ENCODE measurements at places on chromosomes 16 and 17.

- DNase-seq: no peak
Observed at GRCh38 chr16:12679660-12680272, 123.9 kb downstream of the CPPED1 start.

DNA sequence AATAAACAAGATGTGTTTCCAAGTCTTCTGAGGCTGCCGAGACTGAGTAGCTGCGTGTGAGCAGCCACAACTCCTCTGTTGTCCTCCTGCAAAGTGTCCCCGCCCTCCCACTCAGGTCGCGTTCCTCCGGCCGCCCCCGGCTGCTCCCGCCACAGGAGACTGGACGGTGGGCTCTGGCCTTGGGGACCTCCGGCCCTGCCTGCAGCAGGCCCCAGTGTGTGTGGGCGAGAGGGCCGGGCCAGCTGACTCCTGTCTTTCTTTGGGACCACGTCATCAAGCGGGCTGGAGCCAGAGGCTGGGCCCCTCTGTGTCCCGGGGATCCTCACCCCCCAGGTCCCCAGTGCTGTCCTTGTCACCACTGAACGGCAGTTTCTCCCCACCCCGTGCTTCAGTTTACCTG, 175.3 kb downstream of the NPIPB11 start:
- DNase-seq: no peak

DNA sequence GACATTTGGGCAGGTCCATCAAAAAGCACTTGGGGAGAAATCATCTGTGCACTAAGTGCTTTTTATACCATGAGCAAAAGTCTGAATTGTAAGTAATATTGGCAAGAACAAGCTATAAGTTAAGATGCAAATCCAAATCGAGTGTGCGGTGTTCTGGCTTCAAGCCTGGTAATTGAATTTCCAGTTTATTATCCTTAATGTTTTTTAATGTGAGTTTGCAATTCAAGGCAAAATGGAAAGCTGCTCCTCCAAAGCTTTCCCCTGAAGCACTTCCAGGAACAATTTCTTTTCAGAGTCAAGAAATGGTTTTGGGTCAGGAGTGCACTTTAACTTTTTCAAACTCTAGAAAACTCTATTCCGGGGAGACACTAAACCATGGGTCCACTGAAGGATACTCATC, 445.7 kb downstream of the TOX3 start:
- DNase-seq: no peak

DNA sequence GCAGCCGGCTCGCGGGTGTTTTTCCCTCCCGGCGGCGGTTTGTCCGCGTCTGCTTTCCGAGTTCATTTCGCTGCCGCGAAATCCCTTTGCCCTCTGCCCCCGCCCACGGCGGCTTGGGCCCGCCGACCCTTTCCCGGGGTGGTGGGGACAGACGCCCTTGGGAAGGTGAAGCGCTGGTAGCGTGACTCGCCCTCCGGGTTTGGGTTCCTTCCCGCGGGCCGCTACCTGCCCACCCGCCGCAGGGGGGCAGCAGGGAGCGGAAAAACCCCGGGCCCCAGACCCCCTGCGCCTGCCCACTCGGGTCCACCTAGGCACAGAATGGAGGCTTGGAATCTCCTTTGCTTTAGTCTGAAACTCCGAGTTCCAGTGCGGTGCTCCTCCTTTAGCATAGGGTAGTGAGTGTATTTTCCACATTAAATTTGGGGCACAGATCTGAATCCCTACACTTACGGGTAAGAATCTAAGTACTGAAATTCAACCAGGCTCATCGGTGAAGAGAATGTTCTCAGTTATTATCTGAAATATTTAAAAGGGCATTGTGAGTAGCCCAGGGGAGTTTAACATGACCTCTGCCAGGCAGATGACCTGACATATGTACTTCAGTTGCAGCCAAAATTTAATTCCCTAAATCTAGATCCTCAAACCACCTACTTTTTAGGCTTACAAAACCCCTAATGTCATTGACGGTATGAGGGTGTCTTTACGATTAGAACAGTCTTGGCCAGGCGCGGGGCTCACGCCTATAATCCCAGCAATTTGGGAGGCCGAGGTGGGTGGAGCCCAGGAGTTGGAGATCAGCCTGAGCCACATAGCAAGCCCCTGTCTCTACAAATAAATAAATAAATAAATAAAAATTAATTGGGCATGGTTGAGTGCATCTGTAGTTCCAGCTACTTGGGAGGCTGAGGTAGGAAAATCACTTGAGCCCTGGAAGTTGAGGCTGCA, 1.0 kb downstream of the NME2 start:
- peak; percentile 36 for DNase-seq

GRCh38 chr17:79020631-79021301, 3.2 kb upstream of the C1QTNF1 start:
- no peak for DNase-seq

GRCh38 chr16:27433636-27434035, 31.7 kb downstream of the IL21R start:
- DNase-seq: no peak

- DNase-seq: no peak
Observed at GRCh38 chr16:50688083-50688482, 5.3 kb upstream of the NOD2 start.

GRCh38 chr16:64148356-64148755, 973.5 kb downstream of the CDH11 start:
- no peak for DNase-seq

DNA sequence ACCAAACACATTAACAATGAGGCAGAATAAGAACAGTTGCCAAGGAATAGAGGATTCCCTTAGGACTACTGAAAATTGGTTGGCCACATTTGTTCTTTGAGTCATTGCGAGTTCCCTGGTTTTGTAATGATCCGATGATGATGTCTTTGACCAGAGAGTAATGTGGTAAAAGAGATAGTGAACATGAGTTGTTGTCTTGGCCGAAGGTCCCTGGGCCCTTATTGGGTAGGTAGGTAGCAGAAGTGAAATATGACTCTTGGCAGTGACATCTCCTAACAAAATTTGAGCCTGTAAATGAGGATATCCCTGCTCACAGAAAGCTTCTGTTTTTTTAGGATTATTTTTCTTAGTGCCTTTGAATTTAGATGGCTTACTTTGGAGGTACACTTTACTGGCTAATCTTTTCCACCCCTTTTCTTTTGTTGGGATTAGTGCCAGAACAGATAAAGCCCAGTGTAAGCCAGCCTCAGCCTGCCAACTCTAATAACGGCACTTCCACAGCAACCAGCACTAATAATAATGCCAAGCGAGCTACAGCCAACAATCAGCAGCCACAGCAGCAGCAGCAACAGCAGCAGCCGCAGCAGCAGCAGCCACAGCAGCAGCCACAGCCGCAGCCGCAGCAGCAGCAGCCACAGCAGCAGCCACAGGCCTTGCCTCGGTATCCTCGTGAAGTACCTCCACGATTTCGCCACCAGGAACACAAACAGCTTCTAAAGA, 47.2 kb downstream of the TNRC6A start:
- no peak for DNase-seq

DNA sequence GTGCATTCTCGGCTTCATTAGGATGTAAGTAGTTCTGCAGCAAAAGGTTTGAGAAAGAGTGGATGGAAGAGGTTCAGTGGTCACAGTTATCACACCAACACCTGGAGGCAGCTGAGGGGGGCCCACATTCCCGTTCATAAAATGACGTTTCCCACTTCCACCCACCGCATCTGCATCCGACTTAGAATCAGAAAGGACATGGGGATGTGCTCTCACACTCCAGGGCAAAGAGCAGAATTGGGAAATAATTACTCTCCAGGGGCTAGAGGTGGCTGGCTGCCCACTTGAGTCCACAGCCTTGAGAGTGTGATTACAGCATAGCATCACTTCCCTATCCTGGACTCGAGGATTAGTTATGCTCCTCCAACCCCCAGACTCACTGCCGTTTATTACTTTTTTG, 122.0 kb downstream of the CPPED1 start:
- DNase-seq: no peak

DNA sequence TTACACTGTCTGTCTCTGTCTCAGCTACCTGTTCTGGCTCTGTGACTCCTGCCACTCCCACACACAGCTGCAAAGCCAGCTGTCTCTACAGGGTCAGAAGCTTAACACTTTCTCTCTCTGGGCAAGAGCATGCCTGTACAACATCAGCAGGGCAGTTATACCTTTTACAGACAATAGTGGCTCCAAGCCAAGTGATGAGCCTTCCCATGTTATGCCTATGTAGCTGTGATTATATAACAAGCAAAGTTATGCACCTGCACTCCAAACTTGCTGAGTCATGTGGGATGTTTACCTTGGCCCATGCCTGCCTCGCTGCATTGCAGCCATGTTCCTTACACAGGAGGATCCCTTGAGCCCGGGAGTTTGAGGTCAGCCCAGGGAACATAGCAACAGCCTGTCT, 31.8 kb upstream of the APPBP2 start:
- no peak for DNase-seq

GRCh38 chr16:69890892-69891282, 60.2 kb upstream of the CLEC18A start:
- no peak for DNase-seq

DNA sequence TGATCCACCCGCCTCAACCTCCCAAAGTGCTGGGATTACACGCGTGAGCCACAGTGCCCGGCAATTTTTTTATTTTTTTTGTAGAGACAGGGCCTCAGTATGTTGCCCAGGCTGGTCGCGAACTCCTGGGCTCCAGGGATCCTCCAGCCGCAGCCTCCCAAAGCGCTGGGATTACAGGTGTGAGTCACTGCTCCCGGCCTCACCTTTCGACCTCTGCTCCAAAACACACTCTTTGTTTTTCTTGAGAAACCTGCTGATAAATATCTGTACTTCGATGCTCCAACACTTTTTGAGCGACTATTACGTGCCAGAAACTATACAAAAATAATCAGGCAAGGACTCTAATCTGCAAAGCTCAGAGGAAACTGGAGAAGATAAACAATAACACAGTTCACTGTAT, 1.0 kb downstream of the MED1 start:
- DNase-seq: no peak

GRCh38 chr17:75318211-75318610, 29.0 kb upstream of the SLC25A19 start:
- no peak for DNase-seq

DNA sequence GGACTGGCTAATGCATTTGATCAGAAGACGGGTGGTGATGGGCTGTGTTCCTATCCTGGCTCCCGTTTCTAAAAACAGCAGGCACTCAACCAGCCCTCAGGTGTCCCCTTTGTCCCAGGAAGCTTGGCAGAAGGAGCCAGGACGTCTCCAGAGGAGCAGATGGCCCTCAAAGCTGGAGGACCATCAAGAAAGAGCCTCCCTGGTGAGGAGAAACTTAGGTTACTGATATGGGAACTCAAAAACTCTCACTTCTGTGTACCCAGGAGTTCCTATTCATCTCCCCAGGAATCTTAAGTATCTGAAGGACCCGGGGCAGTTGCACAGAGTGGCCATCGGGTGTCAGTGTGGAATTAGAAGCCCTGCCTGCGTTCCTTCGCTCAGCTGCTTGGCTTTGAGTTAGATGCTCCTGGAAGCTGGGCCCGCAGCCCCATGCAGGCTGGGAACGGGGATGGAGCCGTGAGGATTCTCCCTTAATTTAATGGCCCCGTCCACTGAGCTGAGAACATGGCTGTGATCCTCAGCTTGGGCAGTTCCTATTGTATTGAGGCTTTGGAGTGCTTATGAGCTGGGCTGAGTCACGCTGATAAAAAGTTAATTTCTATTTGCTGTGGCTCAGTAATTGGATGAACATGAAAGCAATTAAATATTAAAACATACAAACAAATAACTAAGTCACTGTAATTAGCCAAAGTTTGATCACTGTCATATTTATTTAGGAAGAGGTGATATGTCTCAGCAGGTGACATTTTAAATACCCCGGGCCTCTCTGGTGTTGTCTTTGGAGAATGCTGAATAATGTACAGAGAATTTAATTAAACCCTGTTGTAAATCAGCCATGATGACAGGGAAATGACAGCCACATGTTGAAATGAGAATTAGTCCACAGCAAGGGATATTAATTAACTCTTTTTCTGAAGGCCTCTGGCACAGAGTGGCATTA, 402.1 kb downstream of the SEC14L1 start:
- DNase-seq: peak; percentile 31

DNA sequence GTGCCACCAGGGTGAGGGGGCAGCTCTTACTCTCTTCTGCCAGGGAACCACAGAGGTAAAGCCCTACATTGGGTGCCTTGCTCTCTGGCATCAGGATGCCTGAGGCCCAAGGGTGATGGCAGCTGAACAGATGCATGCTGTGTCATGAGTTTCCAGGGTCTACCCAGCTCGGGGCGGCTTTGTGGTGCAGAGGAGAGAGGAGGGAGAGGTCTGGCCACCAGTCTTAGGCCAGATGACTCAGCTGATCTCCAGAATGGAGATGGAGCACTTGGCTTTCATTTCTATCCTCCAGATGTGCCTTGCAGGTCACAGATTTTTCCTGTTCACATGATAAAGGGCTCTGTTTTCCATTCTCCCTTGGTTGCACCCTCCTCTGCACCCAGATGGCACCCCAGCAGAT, 23.6 kb upstream of the USP22 start:
- no peak for DNase-seq

DNA sequence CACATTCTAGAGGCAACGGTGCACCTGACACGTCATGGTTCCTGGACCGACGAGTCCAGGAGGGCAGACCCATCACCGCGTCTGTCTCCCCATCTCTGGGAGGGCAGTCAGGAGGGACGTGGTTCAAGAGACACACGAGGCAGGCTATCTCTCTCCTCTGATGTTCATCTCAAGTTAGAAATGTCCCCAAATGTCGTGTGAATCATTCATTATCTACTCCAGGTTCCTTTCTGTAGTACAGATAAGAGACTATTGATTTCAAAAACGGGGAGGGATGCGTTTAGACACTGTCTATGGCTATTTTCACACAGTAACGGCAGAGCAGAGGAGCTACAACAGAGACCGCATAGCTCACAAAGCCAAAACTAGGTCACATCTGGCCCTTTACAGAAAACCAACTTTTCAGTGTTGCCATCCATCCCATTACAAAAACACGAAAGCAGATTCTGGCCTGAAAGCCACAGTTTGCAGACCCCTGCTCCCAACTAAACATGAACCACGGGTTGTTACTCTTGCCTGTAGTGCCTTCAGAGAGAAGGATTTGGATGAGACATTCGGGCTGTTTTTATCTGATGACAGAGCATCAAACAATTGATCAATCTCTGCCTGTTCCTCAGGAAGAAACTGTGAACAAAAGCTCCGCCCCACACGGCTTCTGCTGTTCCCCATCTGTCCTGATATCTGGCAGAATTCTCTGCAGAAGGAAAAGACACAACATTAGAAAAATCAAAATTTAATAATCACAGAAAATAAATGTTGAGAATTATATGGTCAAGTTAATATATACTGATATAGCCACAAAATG, 6.8 kb downstream of the MEAK7 start:
- no peak for DNase-seq

- DNase-seq: no peak
Observed at GRCh38 chr16:67388591-67388990, 4.7 kb downstream of the TPPP3 start.

GRCh38 chr17:29240968-29241963, 5.4 kb upstream of the CRYBA1 start:
- DNase-seq: no peak

- no peak for DNase-seq
Observed at GRCh38 chr17:43753493-43754129, 5.0 kb downstream of the SOST start.
